ENCODE measurements at places on chromosomes 3 and 15. TPM values are rescaled to one million over a fixed set of nuclear protein-coding genes. Genes with fewer than 3 reads are reported as not detected.

- H3K4me3 ChIP-seq: no peak overlapping the region
- no peak overlapping the region for H3K27ac ChIP-seq
- H3K36me3 ChIP-seq: no peaks in the 10 kb centered on the region
Observed at GRCh38 chr3:157868196-157868595, 238.0 kb downstream of the SHOX2 start.

- no peaks in the 10 kb centered on the region for H3K36me3 ChIP-seq
- no peak overlapping the region for H3K4me3 ChIP-seq
- DNase-seq: no peak
- H3K27ac ChIP-seq: no peak overlapping the region
- no peaks in the 10 kb centered on the region for H3K4me1 ChIP-seq
Observed at GRCh38 chr3:82132210-82133069, 371.0 kb upstream of the GBE1 start.

- H3K27me3 ChIP-seq: no peaks in the 10 kb centered on the region
- DNase-seq: no peak
- H3K4me3 ChIP-seq: no peak overlapping the region
- H3K4me1 ChIP-seq: peaks cover 4% of the 10 kb centered on the region
Observed at GRCh38 chr3:52024765-52025452, 29.2 kb upstream of the RPL29 start.

- DNase-seq: peak; percentile 64
- no peaks in the 10 kb centered on the region for H3K36me3 ChIP-seq
- H3K4me1 ChIP-seq: 0 out of 2 replicates have a peak, but pooled peaks cover 10% of the 10 kb centered on the region
- no peak overlapping the region for H3K27ac ChIP-seq
- H3K4me3 ChIP-seq: peak overlapping the region; percentile 5
- H3K27me3 ChIP-seq: no peaks in the 10 kb centered on the region
Observed at GRCh38 chr15:42384597-42384996, 25.3 kb downstream of the CAPN3 start.

- no peaks in the 10 kb centered on the region for H3K27me3 ChIP-seq
- H3K36me3 ChIP-seq: 0 out of 2 replicates have a peak, but pooled peaks cover 2% of the 10 kb centered on the region
- DNase-seq: no peak
Observed at GRCh38 chr3:117404730-117405129, 695.2 kb downstream of the TUSC7 start.

DNA sequence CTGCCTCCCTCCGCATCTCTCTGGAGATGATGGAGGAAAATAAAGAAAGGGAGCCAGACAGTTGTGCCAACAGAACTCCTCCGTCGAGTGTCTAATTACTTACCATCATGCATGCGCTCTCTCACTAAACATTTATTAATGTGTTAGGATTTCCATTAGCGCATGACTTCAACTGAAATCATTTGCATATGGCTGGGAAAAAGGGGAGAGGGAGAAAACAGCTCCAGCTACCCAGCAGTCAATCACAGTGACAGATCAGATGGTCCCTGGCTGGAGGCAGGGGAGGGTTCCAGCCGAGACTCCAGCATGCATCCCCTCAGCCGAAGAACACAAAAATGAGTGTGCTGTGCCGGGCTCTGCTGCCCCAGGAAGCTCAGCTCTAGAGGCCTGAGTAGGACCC, 6.8 kb upstream of the RHO start:
- no peaks in the 10 kb centered on the region for H3K4me1 ChIP-seq
- no peak for DNase-seq
- H3K36me3 ChIP-seq: peaks cover 9% of the 10 kb centered on the region
- no peaks in the 10 kb centered on the region for H3K27me3 ChIP-seq
- H3K27ac ChIP-seq: no peak overlapping the region

DNA sequence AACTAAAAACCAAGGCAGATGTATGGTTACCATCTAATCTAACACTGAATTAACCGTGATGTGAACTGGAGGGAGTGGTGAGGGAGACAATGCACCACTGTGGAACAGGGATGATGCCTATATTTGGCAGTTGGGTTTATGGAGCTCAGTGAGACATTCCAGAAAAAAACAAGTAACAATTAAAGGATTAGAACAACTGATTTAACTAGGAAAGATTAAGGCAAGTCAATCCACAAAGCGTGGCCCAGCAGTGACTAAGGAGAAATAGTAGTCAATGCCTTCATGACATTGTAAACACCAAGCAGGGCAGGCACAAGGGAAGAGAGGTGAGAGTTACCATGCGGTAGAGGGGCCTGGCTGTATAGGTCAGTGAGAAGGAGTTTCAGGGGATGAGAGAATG, 38.1 kb downstream of the CHAC1 start:
- H3K4me3 ChIP-seq: no peak overlapping the region
- no peaks in the 10 kb centered on the region for H3K4me1 ChIP-seq
- no peak overlapping the region for H3K27ac ChIP-seq
- no peak for DNase-seq

DNA sequence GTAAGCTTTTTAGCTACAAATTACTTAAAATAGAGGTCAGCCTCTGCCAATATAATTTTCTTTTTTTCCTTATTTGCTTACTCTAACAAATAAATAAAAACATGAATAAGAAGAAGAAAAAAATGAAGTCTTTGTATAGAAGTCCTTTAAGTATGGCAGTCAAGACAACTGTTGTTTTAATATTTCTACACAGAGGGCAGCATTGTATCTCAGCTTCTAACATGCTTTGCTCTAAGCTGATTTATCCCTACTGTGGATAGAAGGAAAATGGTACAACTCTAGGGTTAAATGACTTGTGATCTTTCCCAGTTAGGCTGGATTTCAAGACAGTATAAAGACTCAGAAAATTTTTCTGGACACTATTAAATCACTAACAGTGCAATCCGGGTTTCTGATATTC, 104.3 kb upstream of the MEIS2 start:
- no peak overlapping the region for H3K4me3 ChIP-seq
- no peaks in the 10 kb centered on the region for H3K4me1 ChIP-seq
- no peak for DNase-seq
- no peak overlapping the region for H3K27ac ChIP-seq
- H3K27me3 ChIP-seq: no peaks in the 10 kb centered on the region

DNA sequence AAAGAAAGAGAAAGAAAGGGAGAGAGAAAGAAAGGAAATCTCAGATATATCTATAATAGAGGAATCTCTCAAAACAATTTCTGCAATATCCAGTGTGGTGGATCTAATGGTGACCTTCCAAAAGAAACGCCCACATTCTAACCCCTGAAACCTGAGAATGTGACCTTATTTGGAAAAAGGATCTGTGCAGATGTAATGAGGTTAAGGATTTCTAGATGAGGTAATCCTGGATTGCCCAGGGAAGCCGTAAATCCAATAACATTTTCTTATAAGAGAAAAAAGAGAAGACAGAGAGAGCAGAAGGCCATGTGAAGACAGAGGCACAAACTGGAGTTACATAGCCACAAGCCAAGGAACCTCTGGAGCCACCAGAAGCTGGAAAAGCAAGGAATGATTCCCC, 307.6 kb downstream of the ZBTB20 start:
- no peak overlapping the region for H3K4me3 ChIP-seq
- no peaks in the 10 kb centered on the region for H3K36me3 ChIP-seq
- no peak for DNase-seq
- H3K27me3 ChIP-seq: no peaks in the 10 kb centered on the region
- no peaks in the 10 kb centered on the region for H3K4me1 ChIP-seq

GRCh38 chr15:77821188-77821958, 188.7 kb upstream of the LINGO1 start:
- no peaks in the 10 kb centered on the region for H3K4me1 ChIP-seq
- DNase-seq: peak; percentile 81
- H3K4me3 ChIP-seq: no peak overlapping the region
- peaks cover 22% of the 10 kb centered on the region for H3K27me3 ChIP-seq
- no peaks in the 10 kb centered on the region for H3K36me3 ChIP-seq
- H3K27ac ChIP-seq: no peak overlapping the region

GRCh38 chr3:12730506-12731242, 28.4 kb downstream of the TMEM40 start:
- no peak overlapping the region for H3K4me3 ChIP-seq
- H3K27me3 ChIP-seq: no peaks in the 10 kb centered on the region
- DNase-seq: no peak
- H3K4me1 ChIP-seq: no peaks in the 10 kb centered on the region
- no peak overlapping the region for H3K27ac ChIP-seq
- H3K36me3 ChIP-seq: no peaks in the 10 kb centered on the region

The P2RY12 gene
- not detected for total RNA-seq
